ENCODE measurements at places on chromosomes 2 and 18. TPM values are rescaled to one million over a fixed set of nuclear protein-coding genes. Genes with fewer than 3 reads are reported as not detected.

Gene GTF2A1L
- total RNA-seq = not detected

Gene POMC
- 0.06 TPM for total RNA-seq

Gene CXCR1
- not detected for total RNA-seq

Gene CEBPZOS
- 37.4 TPM for total RNA-seq

All from A549 treated with AZD2906 at 1 μM for 4 hours (cell line).